Fibroblast of lung (primary cell): ENCODE measurements at places on chromosomes 12 and 14. TPM values are rescaled to one million over a fixed set of nuclear protein-coding genes. Genes with fewer than 3 reads are reported as not detected.

DNA sequence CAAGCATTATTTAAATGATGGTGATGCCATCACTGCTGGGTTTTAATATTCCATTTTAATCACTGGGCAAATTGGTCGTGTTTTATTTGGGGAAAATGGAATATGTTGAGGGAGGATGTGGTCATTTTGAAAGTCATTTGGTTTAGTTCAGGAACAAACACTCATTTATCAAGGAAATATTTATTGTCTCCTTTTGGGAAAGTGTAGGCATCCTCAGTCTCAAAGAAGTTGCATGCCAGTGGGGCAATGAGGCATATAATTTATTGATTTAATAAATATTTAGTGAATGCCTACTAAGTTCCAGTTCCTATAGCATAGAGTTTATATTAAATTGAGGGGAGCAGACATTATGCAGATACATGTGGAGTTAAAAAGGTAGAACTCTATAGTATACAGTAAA lies 134.3 kb downstream of the NPAS3 start:
- no peaks in the 10 kb centered on the region for H3K27me3 ChIP-seq
- H3K4me3 ChIP-seq, result no peak overlapping the region
- no peak overlapping the region for H3K27ac ChIP-seq

DNA sequence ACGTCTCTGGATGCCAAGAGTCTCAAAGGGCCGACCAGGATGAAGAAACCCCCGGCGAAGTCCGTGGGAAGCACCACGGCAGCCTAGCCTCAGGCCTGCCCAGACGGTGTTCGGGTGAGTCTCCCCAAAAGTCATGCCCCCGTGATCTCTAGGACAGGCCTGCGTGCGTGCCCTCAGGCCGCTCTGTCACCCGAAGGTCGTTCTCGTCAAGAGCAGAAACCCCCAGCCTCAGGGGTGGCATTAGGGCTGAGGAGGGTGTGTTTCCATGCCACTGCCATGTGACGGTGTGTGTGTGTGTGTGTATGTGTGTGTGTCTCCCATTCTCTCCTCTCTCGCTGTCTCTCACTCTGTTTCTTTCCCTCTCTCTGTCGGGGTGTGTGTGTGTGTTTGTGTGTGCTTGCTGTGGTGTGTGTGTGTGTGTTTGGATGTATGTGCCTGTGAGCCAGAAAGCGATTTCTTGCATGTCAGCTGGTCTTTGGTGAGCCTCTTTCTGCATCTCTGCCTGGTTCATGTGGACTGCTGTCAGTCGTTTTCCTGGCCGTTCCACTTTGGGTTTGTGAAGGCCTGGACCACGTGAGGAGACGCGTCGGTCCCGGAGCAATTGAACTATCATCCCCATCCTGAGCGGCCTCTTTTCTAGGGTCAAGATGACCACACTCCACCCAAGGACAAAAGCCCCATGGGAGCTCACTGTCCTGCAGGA lies 772.5 kb upstream of the ALG10B start:
- H3K27ac ChIP-seq, result no peak overlapping the region
- H3K36me3 ChIP-seq, result no peaks in the 10 kb centered on the region
- H3K4me1 ChIP-seq, result no peaks in the 10 kb centered on the region
- H3K4me3 ChIP-seq, result no peak overlapping the region

DNA sequence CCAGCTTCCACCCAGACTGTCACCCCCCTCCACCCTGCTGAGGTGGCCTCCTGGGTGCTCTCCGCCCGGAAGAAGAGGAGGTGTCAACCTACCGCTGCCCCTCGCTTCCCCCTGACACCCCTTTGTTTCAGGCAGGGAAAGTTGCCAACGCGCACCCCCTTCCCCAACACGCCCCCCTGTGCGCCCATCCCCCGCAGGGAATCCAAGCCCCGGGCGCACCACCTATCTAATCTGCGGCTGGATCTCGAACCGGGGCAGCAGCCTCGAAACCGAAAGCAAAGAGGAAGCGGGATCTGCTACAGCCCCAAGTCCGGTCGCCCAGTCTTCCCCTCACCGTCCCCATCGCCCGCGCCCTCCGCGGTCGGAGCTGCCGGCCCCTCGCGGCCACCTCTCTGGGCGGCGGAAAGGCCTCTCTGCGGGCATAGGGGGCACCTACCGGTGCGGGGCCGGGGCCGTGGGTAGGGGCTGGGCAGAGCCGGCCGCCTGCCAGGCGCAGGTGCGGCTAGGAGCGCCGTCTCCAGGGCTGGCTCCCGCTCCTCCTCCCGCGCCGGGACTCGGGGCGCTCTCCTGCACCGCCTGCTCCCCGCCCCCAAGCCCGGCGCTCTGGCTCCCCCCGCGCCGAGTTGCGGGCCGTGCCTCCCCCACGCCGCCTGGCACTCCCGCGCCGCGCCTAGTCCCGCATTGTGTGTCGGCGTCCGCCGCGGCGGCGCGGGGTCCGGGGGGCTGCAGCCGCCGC lies 18.3 kb upstream of the PLEKHH1 start:
- no peaks in the 10 kb centered on the region for H3K36me3 ChIP-seq
- DNase-seq, result peak; percentile 37
- H3K27ac ChIP-seq, result no peak overlapping the region
- no peaks in the 10 kb centered on the region for H3K4me1 ChIP-seq
- peak overlapping the region; percentile 69 for H3K4me3 ChIP-seq
- H3K27me3 ChIP-seq, result peaks cover 26% of the 10 kb centered on the region

DNA sequence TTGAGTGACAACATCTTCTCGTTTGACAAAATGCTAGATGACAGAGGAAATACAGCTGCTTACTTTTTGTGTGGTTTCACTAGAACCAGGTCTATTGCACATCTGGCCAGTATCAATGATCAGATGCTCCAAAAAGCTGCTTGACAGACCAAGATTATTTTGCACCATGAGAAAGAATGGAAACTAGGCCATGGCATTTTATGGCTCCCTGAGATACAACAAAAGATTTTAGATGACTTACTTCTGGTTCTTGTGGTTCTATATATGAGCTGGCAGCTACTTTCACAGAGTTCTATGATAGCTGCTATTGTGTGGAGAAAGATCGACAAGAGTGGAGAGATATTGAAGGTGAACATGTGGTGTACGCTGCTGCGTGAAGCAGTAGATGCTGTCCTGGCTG lies 25.9 kb upstream of the PPFIBP1 start:
- no peak overlapping the region for H3K27ac ChIP-seq
- no peaks in the 10 kb centered on the region for H3K36me3 ChIP-seq
- DNase-seq, result no peak
- no peaks in the 10 kb centered on the region for H3K27me3 ChIP-seq
- no peaks in the 10 kb centered on the region for H3K4me1 ChIP-seq
- H3K4me3 ChIP-seq, result no peak overlapping the region

GRCh38 chr14:23727566-23728335 lies 91.6 kb downstream of the DHRS2 start:
- peak; percentile 18 for DNase-seq
- H3K4me1 ChIP-seq, result no peaks in the 10 kb centered on the region
- H3K27me3 ChIP-seq, result no peaks in the 10 kb centered on the region
- no peaks in the 10 kb centered on the region for H3K36me3 ChIP-seq
- H3K27ac ChIP-seq, result no peak overlapping the region

DNA sequence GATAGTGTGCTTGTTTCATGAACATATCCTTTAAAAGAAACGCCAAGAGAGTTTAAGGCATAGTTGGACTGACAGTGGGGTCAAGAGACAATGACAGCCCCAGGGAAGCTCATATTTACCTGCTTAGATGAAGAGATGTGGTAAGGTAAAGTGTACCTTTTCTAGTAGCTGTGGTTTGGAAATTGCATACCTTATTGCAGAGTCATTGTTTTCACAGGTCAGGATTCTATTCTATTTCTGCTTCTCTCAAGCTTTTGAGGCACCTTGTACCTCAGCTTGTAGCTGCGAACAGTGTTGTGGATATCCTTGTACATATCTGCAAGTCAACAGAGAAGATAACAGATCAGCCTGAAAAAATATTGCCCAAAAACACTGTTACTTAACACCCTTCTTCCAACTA lies 47.7 kb downstream of the ATP6V1D start:
- H3K4me1 ChIP-seq, result no peaks in the 10 kb centered on the region
- no peak for DNase-seq
- H3K27me3 ChIP-seq, result no peaks in the 10 kb centered on the region

DNA sequence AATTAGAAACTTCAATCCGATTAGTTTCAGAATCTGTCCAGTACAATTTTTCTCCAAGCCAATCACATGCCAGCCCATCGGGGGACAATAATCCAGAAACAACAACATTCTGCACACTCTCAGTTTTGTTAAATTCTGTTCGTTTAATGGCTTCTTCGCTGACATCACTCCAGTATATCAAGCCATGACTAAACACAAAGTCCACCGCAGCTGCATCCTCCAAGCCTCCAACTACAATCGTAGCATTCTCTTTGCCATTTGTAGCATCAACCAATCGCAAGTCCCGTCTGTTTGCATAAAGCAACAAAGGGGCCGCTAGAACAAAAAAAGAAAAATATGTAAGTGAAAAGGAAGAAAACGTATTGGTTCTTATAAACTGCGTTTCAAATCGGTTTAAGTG lies 22.5 kb downstream of the LRP6 start:
- H3K27ac ChIP-seq, result no peak overlapping the region
- H3K36me3 ChIP-seq, result no peaks in the 10 kb centered on the region
- H3K4me3 ChIP-seq, result no peak overlapping the region
- H3K27me3 ChIP-seq, result no peaks in the 10 kb centered on the region

GRCh38 chr14:100224229-100224866 lies 14.6 kb upstream of the YY1 start:
- no peak for DNase-seq
- no peak overlapping the region for H3K27ac ChIP-seq
- H3K4me1 ChIP-seq, result peaks cover 7% of the 10 kb centered on the region
- no peak overlapping the region for H3K4me3 ChIP-seq

DNA sequence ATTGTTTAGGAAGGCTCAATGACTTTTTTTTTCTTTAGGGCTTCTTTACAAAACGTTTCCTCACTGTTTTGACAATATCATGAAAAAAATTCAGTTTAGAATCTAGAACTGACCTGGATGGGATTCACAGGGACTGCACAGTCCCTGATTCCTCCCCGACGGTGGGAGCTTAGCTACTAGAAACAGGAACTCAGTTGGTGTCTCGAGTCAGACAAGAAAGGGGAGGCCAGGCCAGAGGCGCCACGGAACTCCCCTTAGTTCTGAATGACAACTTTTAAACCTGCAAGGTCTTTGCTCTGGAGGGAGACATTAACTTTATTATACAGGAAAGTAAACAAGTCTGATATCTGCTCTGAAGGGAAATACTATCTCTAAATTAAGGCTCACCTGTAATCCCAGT lies 45.4 kb upstream of the SRP54 start:
- DNase-seq, result no peak
- no peaks in the 10 kb centered on the region for H3K27me3 ChIP-seq

DNA sequence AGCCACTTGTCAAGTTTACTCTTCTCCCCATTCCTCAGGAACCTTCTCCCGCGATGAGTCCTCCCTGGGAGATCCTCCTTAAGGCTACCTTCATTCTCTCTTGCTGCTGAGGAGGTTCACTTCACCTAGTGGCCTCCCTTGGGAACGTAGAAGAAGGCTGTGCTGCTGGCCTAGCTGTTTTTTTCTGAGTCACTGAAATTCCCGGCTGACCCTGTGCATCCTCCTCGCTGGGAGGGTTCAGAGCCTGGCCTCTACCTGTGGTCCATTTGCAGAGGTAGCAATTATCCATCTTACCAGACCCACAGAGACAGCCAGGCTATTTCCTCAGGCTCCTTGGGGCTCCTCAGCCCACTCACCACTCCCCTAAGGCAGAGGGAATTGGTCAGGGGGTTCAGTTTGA lies 4.6 kb downstream of the KRT82 start:
- no peak overlapping the region for H3K27ac ChIP-seq
- no peaks in the 10 kb centered on the region for H3K4me1 ChIP-seq
- DNase-seq, result no peak
- H3K36me3 ChIP-seq, result no peaks in the 10 kb centered on the region
- H3K27me3 ChIP-seq, result peaks cover 7% of the 10 kb centered on the region

GRCh38 chr14:90255871-90256270 lies 482 bp upstream of the PSMC1 start:
- H3K4me3 ChIP-seq, result peak overlapping the region; percentile 97
- peak; percentile 20 for DNase-seq
- peaks cover 2% of the 10 kb centered on the region for H3K36me3 ChIP-seq
- no peak overlapping the region for H3K27ac ChIP-seq
- no peaks in the 10 kb centered on the region for H3K4me1 ChIP-seq
- H3K27me3 ChIP-seq, result no peaks in the 10 kb centered on the region

GRCh38 chr14:59398841-59399240 lies 66.3 kb downstream of the GPR135 start:
- DNase-seq, result no peak
- H3K27ac ChIP-seq, result no peak overlapping the region
- no peaks in the 10 kb centered on the region for H3K36me3 ChIP-seq
- no peaks in the 10 kb centered on the region for H3K27me3 ChIP-seq
- no peak overlapping the region for H3K4me3 ChIP-seq

DNA sequence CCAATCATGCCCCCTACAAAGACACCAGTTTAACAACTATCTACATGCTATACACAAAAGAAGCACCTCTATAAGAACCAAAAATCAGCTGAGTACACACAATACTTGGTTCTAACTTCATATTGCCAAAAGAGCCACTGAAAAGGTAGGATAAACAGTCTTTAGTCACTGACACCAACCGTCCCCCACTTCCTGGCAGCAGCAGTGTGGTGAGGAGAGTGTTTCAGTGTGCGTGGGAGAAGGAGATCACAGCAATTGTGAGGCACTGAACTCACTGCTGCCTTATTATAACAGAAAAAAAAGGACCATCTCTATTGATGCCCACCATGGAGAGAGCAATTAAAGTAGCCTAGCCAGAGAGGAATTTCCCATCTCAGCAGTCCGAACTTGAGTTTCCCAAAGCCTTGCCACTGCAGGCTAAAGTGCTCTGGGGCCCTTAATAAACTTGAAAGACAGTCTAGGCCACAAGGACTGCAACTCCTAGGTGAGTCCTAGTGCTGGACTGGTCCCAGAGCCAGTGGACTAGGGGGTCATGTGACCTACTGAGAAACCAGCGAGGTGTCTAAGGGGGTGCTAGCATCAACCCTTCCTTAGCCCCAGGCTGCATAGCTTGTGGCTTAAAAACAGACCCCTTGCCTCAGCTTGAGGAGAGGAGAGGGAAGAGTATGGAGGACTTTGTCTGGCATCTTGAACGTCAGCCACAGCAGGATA lies 37.1 kb upstream of the LMNTD1 start:
- H3K4me1 ChIP-seq, result no peaks in the 10 kb centered on the region
- H3K27me3 ChIP-seq, result no peaks in the 10 kb centered on the region
- H3K36me3 ChIP-seq, result no peaks in the 10 kb centered on the region
- peak; percentile 40 for DNase-seq
- no peak overlapping the region for H3K27ac ChIP-seq

DNA sequence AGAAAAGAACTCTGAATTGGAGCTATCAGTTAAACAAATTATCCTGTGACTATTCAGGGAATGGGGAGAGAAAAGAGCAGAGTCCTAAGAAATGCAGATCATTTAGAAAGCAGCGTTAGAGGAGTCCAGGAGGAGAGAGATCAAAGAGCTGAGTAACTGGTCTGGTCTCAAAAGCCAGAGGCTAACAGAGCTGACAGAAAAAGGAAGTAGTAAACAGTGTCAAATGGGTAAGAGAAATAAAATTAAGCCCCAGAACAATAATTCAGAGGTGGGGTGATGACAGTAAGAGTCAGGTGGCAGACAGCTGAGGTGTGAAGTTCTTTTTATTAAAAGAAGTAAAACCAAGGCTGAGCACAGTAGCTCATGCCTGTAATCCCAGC lies 19.3 kb downstream of the GXYLT1 start:
- H3K4me1 ChIP-seq, result peaks cover 2% of the 10 kb centered on the region
- H3K4me3 ChIP-seq, result no peak overlapping the region
- H3K27ac ChIP-seq, result no peak overlapping the region
- H3K36me3 ChIP-seq, result no peaks in the 10 kb centered on the region

DRAM1 gene
- polyA plus RNA-seq, result 71.7 and 184 TPM in 2 replicates

FGF23 gene
- polyA plus RNA-seq, result not detected in 2 replicates

HPD gene
- polyA plus RNA-seq, result 0.36 and 0.55 TPM in 2 replicates

GALNT8 gene
- not detected in 2 replicates for polyA plus RNA-seq

MANSC4 gene
- polyA plus RNA-seq, result not detected in 2 replicates

CACNA2D4 gene
- polyA plus RNA-seq, result 0.47 and 0.68 TPM in 2 replicates

GPHN gene
- polyA plus RNA-seq, result 8.3 and 10.3 TPM in 2 replicates

MYH7 gene
- polyA plus RNA-seq, result not detected in 2 replicates
